ENCODE measurements at places on chromosomes 7 and 10. TPM values are rescaled to one million over a fixed set of nuclear protein-coding genes. Genes with fewer than 3 reads are reported as not detected.

DNA sequence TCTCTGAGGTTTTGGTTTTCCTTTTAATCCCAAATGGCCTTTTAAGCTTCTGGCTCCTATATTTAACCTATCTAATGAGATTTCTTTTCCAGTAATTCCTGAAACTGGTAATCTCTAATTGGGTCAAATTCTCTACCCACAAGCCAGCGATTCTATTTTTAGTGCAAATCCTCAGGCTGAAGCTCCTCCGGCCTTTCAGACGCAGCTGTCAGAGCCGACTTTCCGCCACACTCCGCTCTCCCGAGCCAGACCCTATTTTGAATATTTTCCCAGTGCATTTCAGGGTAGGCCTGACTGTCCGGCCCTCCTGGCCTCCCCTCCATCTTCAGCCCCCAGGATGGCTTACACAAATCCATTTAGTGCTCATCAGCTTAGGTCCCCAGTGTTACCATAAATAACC, 9.7 kb upstream of the ADCY1 start:
- no peak for DNase-seq

DNA sequence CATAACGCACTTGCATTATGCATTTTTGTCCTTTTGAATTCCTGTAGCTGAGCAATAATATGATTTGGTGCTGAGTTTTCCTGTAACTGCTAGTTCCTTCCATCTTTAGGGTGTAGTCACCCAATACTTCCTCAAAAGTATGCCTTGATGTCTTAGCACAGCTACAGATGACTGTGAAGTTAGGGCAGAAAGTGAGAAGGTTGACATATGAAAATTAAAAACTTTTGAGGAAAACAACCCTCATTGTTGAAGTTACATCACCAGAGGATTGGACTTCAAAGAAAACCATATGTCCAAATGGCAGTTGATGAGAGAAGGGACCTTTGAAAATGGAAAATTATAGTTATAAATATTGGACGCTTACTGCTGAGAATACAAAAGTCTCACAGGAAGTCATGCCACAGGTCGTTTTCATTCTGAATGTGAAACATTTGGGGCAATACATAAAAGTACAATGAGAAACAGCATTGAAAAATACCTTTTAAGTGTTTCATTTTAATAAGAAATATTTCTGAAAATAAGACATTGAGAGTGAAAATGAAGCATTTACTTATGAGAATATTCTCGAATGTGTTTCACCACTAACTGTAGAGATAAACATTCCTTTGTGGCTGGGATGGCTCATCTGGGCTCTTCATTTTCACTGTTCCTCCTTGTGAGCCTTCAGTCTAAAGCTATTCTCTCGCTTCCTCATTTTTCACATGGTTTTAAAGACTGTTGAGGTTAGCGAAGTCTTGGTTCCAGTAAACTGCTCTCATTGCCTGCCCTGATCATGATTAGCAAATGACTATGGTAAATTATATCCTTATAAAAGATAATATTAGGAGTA, 61.4 kb upstream of the NME8 start:
- DNase-seq = no peak

DNA sequence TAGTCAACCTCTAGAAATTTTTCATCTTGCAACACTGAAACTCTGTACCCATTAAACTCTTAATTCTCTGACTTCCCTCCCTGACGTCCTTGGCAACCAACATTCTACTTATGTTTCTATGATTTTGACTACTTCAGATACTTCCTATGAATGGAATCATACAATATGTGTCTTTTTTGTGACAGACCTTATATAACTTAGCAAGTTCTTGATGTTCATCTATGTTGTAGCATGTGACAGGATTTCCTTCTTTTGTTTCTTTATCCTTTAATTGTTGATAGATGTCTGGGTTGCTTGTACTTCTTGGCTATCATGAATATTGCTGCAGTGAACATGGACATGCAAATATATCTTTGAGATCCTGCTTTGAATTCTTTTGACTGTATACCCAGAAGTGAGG, 240.8 kb downstream of the ADK start:
- no peak for DNase-seq

DNA sequence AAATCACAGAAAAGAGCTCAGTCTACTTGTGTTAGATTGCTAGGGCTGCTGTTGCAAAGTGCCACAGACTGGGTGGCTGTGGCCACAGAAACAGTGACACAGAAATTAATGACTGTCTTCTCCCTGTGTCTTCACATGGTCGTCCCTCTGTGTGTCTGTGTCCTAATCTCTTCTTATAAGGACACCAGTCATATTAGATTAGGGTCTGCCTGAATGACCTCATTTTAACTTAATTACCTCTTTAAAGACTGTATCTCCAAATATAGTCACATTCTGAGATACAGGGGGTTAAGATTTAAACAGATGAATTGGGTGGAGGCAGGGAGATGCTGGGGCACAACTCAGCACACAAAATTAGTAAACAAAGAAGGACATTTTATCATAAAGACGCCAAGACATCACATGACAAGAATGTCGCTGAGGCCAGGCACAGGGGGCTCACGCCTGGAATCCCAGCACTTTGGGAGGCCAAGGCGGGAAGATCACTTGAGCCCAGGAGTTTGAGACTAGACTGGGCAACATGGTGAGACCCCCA, 23.3 kb upstream of the PARD3 start:
- no peak for DNase-seq

GRCh38 chr7:107130487-107131220, 38.1 kb upstream of the HBP1 start:
- DNase-seq = no peak

- DNase-seq = no peak
Observed at GRCh38 chr10:102665904-102666509, 21.7 kb downstream of the TRIM8 start.

GRCh38 chr10:116803451-116804249, 45.6 kb upstream of the ENO4 start:
- DNase-seq = no peak

DNA sequence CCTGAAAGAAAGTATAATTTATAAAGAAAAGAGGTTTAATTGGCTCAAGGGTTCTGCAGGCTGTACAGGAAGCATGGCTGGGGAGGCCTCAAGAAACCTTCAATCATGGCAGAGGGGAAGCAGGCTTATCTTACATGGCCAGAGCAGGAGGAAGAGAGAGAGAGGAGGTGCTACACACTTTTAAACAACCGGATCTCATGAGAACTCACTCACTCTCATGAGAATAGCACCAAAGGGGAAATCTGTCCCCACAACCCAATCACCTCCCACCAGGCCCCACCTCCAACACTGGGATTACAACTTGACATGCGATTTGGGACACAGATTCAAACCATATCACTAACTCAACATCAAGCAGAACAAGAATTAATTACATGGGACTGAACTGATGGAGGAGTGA, 6.9 kb upstream of the ZNF485 start:
- no peak for DNase-seq

- no peak for DNase-seq
Observed at GRCh38 chr7:52311886-52312285, 723.5 kb upstream of the POM121L12 start.

- DNase-seq = peak; percentile 79
Observed at GRCh38 chr7:129829737-129830631, 122.8 kb downstream of the UBE2H start.

- no peak for DNase-seq
Observed at GRCh38 chr7:24948739-24949138, 31.2 kb downstream of the OSBPL3 start.

- peak; percentile 1 for DNase-seq
Observed at GRCh38 chr10:30825495-30825894, 195.9 kb upstream of the LYZL2 start.

DNA sequence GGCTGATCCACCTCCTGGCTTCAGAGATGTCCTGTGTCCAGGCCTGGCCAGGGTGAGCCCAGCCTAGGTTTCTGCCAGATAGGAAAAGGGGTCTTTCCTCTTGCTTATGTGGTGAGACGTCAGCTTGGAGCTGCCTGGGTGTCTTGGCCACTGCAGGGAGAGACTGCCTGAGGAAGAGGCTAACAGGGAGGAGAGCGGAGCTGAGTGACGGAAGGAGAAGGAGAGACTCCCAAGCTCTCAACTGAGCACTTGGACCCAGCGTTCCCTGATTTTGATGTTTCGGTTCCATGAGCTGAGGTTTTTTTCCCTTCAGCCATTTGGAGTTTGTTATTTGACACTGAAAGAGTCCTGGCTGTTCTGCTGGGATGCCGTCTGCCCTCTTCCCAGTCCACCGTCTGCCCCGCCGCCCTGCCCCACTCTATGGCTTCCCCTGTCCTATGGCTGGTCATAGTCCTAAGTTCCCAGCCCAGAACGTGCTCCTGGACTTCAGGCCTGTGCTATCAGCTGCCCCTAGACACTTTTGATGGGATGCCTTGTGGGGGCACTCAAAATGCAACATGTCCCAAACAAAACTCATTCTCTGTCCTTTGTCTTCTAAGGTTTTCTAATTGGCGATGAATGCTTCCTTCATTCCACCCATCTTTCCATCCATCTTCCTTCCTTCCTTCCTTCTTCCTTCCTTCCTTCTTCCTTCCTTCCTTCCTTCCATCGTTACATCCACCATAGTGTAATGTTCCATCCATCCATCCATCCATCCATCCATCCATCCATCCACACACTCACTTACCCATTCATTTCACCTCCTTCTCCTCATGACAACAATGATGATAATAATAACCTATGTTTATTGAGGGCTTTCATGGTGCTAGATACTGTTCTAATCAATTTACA, 20.3 kb upstream of the PCBD1 start:
- DNase-seq = no peak

GRCh38 chr10:35203745-35204144, 77.1 kb downstream of the CREM start:
- no peak for DNase-seq

GRCh38 chr10:130957423-130957822, 354.1 kb downstream of the TCERG1L start:
- DNase-seq = no peak

- DNase-seq = no peak
Observed at GRCh38 chr10:35464825-35465456, 128.6 kb downstream of the CCNY start.

DNA sequence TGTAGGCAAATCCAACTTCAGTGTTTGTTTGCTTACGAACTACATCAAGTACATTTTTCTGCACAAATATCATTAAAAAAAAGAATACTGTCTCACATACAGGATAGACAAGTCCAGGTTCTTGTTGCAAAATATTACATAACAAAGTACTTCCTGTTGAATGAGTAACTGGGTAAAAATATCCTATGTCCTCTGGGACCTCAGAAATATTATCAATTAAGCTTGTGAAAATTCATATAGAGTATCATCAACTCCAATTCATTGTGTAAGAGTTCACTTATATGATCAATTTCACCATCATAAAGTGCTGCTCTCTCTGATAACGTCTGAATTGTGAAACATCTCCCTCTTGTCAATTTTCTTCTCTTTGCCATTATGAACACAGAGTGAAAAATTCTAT, 22.6 kb downstream of the HERC4 start:
- no peak for DNase-seq

DNA sequence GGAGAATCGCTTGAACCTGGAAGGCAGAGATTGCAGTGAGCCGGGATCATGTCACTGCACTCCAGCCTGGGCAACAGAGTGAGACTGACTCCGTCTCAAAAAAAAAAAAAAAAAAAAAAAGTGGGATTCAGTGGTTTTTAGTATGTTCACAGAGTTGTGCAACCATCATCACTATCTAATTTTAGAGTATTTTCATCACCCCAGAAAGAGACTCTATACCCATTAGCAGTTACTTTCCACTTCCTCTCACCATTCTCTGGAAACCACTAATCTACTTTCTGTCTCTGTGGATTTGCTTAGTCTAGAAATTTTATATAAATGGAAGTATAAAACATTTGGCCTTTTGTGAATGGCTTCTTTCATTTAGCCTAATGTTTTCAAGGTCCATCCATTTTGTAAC, 113.4 kb downstream of the ST7 start:
- DNase-seq = no peak

GRCh38 chr7:103651593-103652377, 205.8 kb upstream of the SLC26A5 start:
- no peak for DNase-seq

GRCh38 chr7:40827222-40828085, 692.6 kb downstream of the SUGCT start:
- no peak for DNase-seq

- DNase-seq = peak; percentile 93
Observed at GRCh38 chr10:102644646-102645387, 538 bp downstream of the TRIM8 start.

DNA sequence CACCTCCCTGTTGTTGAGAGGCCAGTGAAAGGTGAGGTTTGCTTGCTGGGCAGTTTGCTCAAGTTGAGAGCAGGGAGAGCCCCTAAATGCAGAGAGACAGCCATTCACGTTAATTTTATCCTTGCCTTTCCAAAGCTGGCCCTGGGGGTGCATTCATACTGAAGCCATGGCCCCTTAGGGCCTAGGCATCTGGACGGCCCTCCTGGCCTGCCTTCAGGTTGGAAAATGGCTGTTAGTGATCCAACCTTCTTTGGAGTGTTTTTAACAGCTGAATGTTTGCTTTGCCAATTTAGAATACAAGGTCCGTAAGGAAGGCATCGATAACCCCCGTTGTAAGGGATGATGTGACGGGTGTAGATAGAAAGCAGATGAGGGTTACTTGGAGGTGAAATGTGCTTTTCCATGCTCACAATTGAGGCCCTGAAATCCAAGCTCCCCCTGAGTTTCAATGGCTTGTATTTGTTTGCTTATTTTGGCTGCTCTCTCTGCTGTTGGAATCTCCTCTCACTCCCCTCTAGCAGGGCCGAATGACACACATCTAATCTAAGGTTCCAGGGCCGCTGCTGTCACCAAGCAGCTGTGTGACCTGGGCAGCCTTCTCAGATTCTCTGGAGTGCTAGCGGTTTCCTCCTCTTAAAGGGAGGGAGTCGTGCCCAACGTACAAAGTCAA, 171.6 kb upstream of the MKI67 start:
- no peak for DNase-seq

- DNase-seq = peak; percentile 73
Observed at GRCh38 chr7:45699726-45700390, 125.7 kb downstream of the ADCY1 start.

DNA sequence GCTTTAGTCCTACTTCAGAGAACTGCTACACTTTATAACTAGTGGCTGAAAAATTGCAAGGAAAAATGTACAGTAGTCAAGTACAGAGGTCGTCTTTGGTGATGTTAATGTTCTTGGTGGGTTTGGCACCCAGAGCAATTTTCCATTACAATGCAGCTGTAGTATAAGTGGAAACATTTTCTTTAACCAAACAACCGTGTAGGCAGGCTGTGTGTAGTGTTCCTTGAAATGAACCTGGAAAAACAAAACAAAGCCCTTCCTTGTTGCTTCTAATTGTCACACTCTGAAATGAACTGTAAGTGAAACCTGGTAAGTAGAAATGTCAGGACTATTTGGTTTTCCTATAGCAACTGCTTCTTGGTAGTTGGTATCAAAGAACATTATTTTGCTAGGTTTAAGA, 256.9 kb downstream of the MDFIC start:
- DNase-seq = no peak

DNA sequence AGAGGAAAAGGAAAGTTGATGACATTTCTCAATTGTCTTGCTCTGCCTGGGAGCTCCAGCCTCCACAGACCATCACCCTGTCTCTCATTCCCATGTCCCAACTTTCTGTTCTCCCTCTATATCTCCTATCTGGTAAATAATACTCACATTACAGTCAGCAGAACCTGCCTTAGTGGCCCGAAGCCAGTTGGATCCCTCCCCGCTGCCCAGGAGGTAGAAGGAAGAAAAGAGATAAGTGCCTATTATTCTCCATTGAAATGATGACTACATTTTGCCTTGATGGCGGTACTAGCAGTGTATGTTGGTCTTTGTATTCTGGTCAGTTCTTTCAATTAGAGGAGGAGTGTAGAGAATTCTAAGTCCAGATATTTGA, 91.9 kb downstream of the CSTF2T start:
- no peak for DNase-seq

CASTOR2 gene
- total RNA-seq = 25.3 TPM

TMEM196 gene
- 2.5 TPM for total RNA-seq

GIMAP4 gene
- total RNA-seq = 49.4 TPM

TSPAN13 gene
- total RNA-seq = 49.9 TPM
